Cortex of kidney (tissue), 1 donor: ENCODE measurements at places on chromosomes 3 and 15.

- DNase-seq, result no peak
Measured at GRCh38 chr3:111848283-111848682, 10.8 kb upstream of the PHLDB2 start.

GRCh38 chr3:106401666-106402490 lies 533.1 kb upstream of the CBLB start:
- no peak for DNase-seq

- no peak for DNase-seq
Measured at GRCh38 chr3:150385296-150386242, 22.5 kb upstream of the TSC22D2 start.

DNA sequence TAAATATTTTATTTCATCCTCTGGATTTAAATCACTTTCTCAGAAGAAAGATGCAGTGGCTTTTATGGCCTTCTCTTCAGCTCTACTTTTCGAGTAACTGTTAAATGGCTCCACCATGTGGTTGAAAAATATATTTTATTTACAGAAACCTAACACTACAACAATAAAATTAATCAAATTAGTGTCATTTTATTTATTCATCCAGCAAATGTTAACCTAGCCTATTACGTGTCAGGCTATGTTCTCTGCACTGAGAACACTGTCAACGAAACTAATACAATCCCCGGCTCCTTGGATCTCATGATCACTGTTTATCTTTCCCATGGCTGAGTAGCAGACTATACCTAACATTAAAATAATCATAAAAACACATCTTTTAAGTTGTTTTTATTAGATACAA lies 148.0 kb upstream of the OSTN start:
- DNase-seq, result no peak

GRCh38 chr3:48222616-48223513 lies at the start of gene CAMP:
Gene CAMP, plus strand, starts transcription at chr3:48223495. Its CDS starts 17 bp downstream, at chr3:48223512.
- DNase-seq, result no peak

DNA sequence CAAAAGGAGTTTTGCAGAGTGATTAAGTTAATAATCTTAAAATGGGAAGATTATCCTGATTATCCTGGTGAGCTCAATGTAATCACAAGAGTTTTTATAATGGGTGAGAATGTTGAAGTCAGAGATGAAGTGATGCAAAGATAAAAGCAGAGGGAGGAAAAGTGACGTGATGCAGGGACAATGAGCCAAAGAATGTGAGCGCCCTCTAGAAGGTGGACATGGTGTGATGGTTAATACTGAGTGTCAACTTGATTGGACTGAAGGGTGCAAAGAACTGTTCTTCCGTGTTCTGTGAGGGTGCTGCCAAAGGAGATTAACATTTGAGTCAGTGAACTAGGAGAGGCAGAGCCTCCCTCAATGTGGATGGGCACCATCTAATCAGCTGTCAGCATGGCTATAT lies 569.6 kb upstream of the AGTR1 start:
- no peak for DNase-seq

- DNase-seq, result no peak
Measured at GRCh38 chr3:45572755-45573154, 21.8 kb upstream of the LIMD1 start.

DNA sequence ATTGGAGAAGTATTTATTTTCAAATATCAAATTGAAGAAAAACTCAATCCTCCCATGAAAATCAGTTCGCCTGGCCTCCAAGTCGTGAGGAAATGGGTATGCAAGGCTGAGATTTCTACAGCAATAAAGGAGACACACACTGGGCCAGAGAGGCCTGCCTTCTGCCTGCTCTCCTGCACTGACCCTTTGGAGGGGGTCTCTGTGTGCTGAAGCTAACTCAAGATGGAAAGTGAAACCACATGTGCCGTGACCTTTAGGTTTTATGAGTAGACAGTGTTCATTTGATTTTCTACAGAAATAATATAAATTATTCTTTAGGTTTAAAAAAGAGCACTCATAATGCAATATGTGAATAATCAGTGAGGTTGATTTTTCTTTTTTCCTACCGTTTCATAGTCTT lies 11.9 kb upstream of the SLC22A13 start:
- no peak for DNase-seq

DNA sequence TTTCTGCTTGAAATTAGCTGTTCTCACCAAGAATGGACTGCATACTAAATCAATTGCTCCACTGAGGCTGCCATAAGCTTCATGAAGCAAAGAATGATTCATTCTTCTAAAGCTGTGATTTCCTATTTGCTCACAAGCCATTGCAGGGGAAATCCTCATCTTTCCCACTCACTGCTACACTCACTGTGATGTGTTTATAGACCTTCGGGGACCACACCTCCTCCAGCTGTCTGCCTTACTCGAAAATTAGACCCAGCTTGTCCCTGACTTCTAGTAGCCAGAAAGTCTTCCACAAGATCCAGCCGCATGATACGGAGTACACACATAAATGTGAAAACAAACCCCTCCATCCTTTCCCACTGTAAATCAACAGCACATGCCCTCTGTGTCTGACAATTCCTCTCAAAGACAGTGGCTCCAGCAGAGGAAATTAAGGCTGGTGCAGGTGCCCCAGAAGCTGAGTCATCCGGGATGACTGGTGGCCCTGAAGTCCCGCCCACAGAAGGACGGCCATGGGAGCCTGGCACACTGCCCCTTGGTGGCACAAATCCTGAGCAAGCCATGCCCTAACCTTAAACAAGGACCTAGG lies 172.0 kb downstream of the STT3B start:
- DNase-seq, result no peak

DNA sequence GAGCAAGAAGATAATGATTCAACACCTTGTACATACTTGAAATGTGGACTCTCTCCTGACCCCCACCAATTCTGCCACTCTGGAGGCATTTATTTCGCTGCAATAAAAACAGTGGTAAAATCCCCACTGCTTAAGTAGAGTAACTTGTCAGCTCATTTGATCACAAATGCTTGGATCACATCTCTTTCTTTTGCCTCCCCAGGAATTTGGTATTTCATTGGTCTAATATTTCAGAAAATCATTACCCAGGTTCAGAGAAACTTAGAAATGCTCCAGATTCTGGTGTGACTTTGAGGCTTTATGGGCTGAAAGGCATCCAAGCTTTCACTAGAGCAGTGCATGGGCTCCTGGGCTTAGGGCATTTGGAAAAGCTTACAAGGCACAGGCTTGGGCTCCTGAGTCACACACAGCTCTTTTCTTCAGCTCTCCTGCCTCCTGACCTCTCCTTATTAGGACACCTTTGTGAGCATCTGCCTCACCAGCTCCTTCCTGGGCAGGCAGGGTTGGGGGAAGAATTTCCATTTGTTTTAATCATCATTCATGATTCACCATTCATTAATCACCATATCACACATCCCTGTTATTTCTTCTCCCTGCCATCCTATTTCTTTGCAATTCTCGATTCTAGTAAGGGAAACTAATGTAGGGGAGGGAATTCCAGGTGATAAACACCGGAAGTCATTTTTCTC lies 22.5 kb downstream of the CDCP1 start:
- no peak for DNase-seq

- DNase-seq, result no peak
Measured at GRCh38 chr3:67860429-67860828, 206.0 kb upstream of the SUCLG2 start.

DNA sequence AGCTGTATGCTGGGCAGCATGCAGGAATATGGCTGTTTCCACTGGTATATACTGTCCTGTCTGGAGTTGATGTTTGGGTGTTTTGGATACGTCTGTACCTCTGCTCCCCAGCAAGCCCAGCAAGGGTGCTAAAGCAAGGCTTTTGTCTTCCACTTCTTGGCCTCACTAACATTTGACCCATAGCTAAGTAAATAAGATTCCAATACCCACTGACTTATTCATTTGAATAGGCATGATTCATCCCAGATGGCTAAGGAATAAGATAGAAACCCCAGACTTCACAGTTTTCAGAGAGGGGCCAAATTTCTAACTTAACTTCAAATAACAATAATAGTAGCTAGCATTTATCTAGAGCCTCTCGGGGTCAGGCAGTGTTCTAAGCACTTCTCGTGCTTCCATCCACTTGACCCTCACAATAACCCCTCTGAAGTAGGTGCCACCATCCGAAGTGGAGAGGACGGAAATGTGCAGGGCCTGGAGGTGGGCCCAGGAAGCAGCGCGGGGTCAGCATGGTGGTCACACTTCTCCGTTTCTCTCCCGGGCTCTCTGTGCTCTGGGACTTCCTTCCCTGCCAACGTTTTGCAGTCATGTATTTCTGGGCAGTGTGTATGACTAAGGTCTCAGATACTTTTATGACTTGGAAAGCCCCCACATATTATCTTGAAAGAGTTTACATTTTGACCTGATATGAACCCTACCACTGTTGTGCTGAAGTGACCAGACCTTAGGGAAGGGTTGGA lies 39.3 kb downstream of the LRRK1 start:
- DNase-seq, result no peak

- no peak for DNase-seq
Measured at GRCh38 chr3:63911509-63911872, 692 bp downstream of the SCAANT1 start.

DNA sequence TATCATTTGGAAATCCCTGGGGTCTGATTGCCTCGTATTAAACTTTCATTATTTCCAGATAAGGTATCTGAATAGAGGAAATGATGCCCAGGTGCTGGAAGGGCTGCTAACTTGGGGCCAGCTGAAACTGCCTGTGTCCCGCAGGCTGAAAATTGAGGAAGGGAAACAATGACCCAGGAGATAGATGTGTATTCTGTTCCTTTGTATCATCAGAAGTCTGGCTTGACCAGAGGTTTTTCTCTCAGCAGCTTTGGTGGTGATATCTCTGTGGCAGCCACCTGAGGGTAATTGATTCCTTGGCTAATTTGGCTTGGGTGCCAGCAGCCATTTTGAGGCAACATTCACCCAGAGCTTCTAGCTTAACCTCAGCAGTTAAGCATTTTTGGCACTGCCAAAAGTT lies 90.0 kb upstream of the STT3B start:
- no peak for DNase-seq

DNA sequence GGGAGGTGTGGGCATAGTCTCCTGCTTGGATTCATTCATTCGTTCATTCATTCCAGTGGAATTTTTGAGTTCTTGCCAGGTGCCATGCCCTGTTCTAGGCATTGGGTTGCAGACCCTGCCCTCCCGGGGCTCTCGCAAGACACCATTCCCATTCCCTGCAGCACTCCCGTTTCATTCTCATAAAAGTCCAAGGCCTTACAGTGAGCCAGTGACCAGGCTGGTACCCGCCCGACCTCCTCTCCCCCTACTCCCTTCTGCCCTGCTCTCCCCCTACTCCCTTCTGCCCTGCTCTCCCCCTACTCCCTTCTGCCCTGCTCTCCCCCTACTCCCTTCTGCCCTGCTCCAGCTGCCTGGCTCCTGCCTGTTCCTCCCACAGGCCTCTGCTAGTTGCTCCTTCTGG lies 41.9 kb downstream of the AMOTL2 start:
- DNase-seq, result no peak

GRCh38 chr3:114207768-114208167 lies 28.9 kb upstream of the DRD3 start:
- no peak for DNase-seq

DNA sequence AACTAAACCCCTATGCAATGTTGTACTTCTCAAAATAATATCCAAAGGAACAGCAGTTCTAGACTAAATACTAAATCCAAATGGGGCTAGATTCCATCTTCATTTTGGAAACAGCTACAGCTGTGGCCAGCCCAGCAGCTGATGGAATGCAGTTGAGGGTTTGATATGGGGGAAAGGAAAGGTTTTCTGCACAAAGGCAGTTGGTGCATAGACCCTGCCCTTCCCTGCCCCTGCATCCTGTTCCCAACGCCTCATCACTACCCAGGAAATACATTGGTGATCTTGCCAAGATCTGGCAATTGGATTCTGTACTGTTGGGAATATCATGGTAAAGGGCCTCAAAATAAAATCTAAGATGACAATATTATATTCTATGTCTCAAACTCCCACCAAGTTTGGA lies 43.9 kb downstream of the DTWD1 start:
- DNase-seq, result no peak

DNA sequence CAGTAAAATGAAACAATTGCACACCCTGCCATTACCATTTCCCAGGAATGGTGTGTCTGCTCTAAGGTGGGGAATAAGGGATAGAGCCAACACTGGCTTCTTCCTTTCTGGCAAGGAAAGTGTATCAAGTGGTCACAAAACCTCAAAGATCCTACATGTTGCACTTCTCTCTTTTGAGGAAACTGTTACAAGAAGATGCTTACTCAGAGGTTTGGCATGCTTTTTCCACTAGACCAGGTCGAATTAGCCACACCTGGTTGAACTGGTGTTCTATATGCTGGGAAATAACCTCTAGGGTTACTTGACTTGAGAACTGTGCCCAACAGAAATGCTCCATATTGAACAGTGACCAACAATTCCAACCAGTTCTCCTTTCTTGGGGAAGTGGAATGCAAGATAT lies 102.9 kb downstream of the LRRN1 start:
- no peak for DNase-seq

DNA sequence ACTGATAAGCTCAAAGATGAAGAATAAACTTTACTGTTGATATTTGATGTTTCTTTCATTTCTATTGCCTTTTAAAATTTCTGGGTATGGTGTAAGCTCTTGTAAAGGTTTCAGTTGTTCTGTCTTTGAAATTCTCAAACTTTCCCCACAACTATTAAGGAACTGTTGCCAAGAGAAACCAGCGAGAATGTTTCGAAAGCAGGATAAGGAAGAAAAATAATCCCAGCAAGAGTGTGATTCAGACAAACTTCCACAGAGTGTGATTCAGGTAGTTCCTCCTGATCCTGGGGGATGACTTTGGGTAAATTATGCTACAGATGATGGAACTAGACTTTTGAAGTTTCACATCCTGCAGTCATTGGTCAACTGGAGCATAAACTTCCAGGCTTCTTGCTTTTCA lies 632.0 kb downstream of the NSUN3 start:
- no peak for DNase-seq

DNA sequence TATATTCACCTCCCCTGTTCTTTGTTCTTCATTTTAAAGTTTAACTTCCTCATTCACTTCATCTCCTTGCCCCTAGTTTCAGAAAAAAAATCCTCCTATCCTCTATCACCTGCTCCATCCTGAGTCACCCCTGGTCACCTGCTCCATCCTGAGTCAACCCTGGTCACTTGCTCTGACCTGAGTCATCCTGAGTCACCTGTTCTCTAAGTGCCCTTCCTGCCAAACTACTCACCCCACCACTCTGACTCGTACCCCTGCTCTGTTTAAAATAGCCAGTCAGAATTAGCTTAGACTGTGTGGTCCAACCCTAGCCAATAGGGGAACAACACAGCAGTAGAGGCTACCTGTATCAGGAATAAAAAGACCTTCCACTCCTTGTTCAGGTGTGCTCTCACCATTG lies 716.9 kb downstream of the ZBBX start:
- no peak for DNase-seq

- DNase-seq, result no peak
Measured at GRCh38 chr15:61655881-61656280, 404.4 kb downstream of the VPS13C start.

- DNase-seq, result no peak
Measured at GRCh38 chr3:54712539-54712938, 215.3 kb downstream of the LRTM1 start.

DNA sequence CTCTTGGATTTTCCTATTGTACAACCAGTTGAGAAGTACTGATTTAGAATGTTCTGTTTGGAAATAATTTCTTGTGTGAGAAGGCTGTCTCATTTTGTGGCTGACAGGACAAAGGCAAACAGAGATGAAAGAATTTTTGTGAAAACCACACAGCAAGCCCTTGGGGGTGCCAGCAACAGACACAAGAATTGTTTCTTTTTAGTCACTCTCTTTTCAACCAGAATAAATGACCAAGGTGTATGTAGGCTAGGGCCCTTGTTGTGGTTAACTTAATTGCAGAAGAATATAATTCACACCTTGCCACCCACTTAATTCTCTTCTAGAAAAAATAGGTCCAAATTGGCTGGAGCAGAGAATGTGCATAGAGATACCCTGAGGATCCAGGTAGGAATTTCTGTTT lies 329.4 kb upstream of the TBC1D5 start:
- DNase-seq, result no peak
